Pancreas (tissue), 10 donors: ENCODE measurements at places on chromosomes 3 and 15. TPM values are rescaled to one million over a fixed set of nuclear protein-coding genes. Genes with fewer than 3 reads are reported as not detected.

DNA sequence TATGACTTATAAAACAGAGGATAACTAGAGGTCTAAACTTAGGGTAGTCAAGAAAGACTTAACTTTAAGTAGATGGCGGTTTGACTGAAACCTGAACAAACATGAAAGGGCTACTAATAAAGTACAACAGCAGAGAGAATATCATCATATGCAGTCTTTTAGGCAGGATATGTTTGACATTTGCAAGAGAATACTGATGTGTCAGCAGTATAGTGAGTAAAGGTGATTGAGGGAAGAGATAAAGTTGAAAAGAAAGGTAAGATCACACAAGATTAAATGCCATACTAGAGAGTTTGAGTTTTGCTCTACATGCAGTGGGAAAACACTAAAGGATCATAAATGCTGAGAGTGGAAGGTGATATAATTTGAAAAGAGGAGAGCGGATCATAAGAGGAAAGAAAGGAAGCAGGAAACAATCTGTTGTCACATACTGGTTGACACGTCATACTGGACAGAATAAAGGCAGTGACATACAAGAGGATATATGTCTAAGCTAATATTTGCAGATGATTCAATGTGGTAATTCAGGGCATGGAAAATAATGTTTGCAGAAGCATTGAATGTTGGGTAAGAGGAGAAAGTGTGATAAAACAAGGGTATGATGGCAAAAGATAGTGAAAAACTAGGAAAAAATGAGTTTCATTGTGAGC lies 223.0 kb downstream of the EPHA6 start:
- DNase-seq: no peak

GRCh38 chr15:70164910-70165715 lies 67.4 kb upstream of the TLE3 start:
- peak; percentile 70 for DNase-seq

Gene TRAT1
- total RNA-seq: not detected

Gene CCDC191
- total RNA-seq: 5.0 TPM

DNA sequence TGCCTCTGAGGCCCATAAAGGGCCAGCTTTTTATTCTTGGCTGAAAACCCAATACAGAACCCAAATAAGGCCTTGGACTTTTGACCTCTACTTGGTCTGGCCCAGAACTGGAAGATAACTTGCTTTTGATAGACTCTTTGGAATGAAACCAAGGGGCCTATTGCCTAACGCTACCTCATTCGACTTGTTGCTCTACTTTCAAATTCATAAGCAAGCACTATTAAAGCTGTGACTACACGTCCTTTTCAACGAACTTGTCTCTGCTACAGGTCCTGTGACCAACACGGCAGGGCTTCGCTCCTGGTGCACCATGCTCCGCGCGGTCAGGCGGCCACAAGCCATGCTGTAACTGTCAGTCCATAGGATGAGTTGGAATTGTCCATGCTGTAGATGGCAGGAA lies 385.4 kb downstream of the MFSD1 start:
- peak; percentile 17 for DNase-seq

DNA sequence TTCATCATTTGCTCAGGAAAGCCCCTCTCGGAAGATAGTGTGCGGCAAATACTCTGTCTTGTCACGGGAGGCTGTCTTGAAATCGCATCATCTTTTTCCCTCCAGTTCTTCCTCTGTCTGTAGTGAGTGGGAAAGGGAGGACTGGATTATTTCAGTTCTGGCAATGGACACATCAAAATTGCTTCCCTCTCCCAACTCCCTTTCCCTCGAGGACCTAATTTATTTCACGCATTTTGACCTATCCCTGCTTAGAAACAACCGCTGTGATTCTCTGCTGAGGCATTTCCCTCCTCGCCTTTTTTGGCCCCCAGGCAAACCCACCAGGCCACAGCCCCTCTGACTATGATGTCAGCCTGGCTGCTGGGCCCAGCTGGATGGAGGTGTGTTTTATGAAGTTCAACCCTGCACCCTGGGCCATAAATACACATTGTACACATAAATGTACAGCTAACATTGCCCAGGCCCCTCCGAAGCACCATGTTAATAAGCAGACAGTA lies 138.7 kb upstream of the LRTM1 start:
- DNase-seq: no peak

DNA sequence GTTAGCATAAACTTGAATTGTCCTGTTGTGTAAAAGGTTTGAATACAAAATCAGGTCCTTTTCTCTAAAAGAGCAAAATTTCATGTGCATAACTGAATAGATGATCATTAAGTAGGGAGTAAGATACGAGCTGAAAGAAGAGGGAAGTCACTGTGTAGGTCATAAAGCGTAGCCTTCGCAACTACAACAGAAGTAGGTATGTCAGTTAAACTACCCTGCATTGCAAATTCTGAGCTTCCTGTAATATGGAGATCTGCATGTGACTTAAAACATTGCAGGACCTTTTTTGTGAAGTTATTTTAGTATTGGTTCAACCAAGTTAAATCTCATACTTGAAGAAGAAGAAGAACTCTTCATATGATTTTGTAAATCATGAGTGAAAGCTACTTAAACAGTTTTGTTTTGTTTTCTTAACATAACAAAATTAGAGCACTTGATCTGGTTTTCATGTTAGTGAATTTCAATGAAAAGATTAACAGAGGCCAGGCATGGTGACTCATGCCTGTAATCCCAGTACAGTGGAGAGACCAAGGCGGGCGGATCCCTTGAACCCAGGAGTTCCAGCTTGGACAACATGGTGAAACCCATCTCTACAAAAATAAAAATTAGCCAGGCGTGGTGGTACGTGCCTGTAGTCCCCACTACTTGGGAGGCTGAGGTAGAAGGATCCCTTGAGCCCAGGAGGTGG lies 26.4 kb downstream of the ARMC8 start:
- DNase-seq: no peak

DNA sequence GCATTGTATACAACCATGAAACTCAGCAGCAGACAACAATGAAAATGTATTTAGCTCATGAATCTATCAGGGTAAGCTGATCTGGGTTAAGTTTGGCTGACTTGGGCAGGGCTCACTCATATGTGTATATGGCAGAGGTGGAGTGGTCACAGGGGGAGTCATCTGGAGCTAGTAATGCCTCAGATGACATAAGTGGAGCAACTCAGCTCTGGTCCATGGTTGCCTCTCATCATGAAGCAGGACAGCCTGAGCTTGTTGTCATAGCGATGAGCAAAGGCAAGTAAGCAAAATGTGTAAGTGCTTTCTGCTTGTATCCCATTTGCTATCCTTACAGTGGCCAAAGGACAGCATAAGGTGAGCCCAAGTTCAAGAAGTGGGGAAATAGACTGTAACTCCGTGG lies 64.5 kb downstream of the ALCAM start:
- DNase-seq: no peak

DNA sequence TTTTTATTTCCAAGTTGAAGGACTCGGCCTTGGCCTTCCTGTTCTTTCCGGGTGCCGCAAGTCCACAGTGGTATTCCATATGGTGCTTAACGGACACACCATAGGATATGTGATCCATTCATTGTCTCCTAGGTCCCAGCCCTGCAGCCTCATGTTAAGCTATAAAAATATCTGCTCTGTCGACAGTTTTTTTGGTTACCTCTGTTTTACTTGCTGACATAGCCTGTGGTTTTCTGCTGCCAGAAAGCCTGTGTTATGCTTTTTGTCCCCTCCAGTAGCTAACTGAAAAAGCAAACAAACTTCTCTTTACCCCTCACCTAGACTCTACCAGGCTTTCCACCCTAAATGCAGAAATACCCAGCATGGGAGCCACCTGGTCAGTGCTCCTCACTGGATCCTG lies 5.3 kb downstream of the INAFM2 start:
- no peak for DNase-seq

GRCh38 chr3:197801891-197802778 lies 11.1 kb downstream of the LRCH3 start:
- no peak for DNase-seq

DNA sequence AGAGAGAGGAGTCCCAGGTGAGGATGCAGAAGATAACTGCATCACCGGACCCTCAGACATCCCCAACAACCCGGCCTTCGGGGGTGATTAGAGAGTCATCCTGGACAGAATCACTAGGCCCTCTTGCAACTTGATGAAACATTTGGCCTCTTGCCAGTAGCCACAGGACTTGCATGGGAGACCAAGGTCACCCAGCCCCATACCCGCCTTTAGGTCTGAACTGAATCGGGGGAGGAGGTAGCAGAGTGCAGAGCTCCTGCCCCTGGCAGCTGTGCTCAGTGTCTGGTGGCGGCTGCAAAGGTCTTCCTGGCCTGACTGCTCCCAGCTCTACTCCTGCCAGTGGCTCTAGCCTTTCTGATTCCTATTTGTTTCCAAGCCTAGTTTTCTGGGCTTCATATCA lies 12.4 kb downstream of the PIF1 start:
- no peak for DNase-seq

- no peak for DNase-seq
These were observed 771.4 kb downstream of the TUSC7 start for GRCh38 chr3:117480972-117481371.

GRCh38 chr3:30578479-30578878 lies 27.9 kb upstream of the TGFBR2 start:
- no peak for DNase-seq

DNA sequence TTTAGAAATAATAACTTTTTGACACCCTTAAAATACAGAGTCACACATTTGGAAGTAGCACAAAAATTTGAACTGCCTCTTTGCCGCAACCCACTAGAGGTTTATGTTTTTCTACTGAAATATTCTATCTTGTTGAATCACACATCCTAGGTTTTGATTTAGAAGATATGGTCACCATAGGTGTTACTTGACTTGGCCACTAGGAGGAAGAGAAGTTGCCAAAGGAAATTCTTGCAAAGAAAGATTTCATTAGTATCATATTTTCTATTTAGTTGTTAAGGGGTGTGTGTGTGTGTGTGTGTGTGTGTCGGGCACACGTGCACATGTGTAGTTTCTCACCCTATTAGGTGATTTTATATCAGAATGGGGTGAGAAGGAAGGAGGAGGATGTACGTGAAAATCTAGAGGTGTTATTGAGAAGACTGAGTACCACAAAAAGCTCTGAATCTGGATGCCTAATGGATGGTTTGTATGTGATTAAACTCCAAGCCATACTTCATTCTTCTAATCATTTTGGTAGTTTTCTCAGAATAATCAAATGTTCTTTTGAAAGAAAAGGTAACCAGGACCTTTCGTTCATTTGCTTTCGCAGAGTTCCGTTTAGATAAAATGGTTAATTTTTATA lies 31.5 kb downstream of the ZFAND6 start:
- no peak for DNase-seq

Gene CACNA2D2
- 2.8 TPM for total RNA-seq

Gene MCF2L2
- total RNA-seq: 0.55 TPM

GRCh38 chr15:52256366-52256765 lies 39.2 kb downstream of the MYO5C start:
- DNase-seq: peak; percentile 75

- no peak for DNase-seq
These were observed 80.3 kb upstream of the ABHD17C start for GRCh38 chr15:80614711-80615360.

DNA sequence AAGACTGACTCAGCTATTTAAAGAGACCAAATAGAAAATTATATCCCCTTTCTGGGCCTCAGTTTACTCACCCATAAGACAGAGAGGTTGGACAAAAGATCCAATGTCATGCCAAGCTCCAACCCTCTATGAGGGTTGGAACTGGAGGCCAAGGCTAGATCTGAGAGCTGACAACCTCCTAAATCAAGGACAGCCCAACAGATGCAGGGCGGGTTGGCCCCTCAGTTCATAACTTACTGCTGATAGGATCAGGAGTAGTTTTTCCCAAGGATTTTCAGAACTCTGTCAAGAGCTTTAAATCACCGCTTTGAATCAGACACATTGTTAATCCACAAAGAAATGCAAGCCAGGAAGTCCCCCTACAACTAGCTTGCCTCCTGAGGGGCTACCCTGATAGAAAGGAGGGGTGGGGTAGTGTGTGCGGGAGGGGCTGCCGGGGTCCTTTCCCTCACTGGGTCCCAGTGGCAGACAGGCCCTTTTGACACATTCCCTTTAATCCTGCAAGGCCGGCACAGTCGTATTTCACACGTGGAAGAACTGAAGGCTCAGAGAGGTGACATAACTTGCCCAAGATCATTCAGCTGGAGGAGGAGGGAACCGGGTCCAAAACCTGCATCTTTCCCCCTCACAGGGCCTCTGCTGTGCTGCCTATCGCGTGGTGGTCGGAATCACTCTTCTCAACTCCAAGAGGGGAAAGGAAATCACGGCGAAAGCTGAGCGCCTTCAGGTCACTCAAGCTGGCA lies 21.4 kb downstream of the BMF start:
- DNase-seq: no peak

Gene OCA2
- not detected for total RNA-seq

DNA sequence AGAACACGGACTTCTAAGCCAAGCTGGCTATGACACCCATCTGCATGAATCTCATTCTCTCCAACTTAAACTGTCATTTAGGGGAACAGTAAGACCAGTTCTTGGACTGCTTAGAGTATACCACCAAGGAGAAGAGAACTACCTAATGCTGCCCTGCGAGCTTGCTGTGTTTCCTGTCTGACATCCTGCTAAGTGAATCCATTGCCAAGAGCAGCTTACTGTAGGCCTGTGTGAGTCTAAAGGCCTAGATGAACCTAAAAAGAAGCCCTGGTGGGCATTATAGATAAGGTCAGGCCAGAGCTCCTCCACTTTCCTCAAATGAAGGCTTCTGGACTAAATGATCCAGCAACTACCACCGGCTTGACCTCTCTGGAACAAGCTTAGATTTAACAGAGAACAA lies 15.0 kb downstream of the LZTFL1 start:
- DNase-seq: no peak

GRCh38 chr3:149258298-149258697 lies 36.7 kb upstream of the CP start:
- DNase-seq: no peak

GRCh38 chr3:166810741-166811445 lies 569.2 kb downstream of the ZBBX start:
- DNase-seq: no peak

DNA sequence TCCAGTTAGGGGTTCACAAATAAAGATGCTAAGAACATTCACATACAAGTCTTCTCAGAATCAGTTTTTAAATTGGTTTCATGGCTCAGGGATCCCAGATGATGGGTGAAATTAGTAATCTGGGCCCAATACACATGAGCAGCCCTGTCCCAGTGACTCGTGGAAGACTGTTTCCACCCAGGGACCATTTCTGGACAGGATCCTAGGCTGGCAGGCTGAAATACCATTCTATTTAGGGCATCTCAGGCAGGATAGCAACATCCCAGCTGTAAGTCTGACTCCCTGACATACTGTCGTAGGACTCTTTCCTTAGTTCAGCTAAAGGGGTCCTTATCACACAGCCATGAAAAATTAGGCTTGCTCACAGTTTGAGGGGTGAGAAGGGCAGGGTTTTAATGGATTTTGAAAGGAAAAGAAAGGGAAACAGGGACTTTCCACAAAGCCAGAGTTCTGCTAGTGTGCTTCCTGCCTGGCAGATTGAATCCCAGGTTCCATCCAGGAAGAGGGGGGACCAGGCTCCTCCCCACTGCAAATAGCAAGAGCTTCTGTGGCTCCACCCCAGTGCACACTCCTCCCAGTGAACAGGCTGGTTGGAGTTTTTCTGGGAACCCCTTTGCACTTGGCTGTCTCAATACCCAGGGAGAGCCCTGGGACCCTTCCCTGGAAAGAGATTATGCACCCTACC lies 41.3 kb upstream of the LYZL4 start:
- no peak for DNase-seq
